ENCODE measurements at places on chromosomes 2 and 18.
A peak's percentile ranks its signal among the peaks of the same experiment; 100 is the strongest.

DNA sequence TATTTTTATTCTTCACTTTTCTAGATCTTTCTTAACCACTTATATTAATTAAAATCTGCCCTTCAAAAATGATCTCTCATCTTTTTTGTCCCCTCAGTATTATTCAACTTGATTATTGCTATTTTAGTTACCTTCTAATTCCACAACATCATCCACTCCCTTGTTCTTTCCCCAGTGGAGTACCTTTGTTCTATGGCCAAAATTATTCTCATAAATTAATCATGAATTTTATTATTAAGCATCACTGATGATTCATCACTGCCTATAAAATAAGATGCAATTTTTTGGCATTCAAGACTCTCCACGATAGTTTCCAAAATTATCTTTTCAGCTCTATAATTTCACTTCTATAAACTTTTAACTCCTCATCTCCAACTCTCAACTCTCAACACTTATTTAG, 505.7 kb downstream of the SPAG16 start:
- DNase-seq = no peak

GRCh38 chr2:142134911-142135310, 4.1 kb upstream of the LRP1B start:
- DNase-seq = no peak

DNA sequence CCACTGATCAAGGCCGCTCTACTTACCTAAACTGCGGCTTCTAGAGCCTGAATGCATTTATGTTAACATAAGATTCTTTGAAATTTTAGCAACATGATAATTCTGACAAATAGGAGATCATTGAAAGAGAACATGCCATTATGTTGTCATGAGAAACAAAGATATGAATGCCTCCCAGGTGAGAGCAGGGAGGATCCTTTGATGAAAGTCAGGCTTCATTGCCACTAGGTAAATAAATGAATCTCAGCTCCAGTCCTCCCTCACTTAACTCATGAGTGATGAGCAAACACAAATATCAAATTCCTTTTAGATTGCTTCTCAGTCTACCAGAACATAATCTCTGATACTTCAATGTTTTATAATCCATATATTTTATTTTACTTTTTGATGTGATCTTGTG, 463.2 kb upstream of the CDH7 start:
- DNase-seq = no peak

DNA sequence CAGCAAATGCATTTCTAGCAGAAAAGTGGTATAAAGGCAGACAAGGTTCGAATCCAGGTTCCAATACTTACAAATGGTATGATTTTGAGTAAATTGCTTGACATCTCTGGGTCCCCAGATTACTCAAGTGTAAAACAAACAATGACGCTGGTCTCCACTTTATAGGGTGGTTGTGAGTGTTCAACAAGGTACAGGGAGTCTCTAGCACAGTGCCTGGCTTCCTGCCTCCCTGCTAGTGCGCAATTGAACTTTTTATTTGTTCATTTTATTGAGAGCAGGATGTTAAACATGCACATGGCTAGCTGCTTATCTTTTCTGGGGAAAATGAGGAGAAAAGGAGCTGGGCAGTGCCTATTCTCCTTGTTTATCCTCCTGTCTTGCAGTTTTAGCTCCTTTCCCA, 74.9 kb upstream of the MYL1 start:
- DNase-seq = no peak

- DNase-seq = peak; percentile 46
Measured at GRCh38 chr2:99878581-99879350, 263.6 kb downstream of the AFF3 start.

GRCh38 chr2:201839727-201840126, 33.4 kb downstream of the CDK15 start:
- DNase-seq = no peak

All from AG10803 (cell line).